ENCODE measurements at places on chromosomes 3 and 15.
A peak's percentile ranks its signal among the peaks of the same experiment; 100 is the strongest.

DNA sequence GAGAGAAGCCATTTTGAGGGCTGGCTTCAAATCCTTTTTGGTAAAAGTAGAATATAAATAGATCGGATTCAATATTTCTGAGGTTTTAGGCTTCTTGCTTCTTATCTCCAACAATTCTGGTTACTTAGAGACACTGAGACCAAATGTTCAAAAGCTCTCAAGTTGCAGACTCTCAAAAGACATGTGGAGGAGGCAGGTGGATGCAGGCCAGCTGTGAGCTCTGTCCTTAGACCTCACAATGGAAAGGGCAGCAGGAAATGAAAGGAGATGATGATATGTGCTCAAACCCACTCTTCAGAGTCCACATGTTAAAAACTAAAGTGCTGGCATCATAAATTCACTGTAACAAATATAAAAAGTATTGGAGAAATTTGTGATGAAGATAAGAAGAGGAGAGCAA, 424.9 kb upstream of the ALCAM start:
- DNase-seq: peak; percentile 22

GRCh38 chr15:36988947-36989346, 111.4 kb downstream of the MEIS2 start:
- no peak for DNase-seq

- DNase-seq: no peak
Observed at GRCh38 chr3:172700936-172701455, 9.9 kb downstream of the NCEH1 start.

DNA sequence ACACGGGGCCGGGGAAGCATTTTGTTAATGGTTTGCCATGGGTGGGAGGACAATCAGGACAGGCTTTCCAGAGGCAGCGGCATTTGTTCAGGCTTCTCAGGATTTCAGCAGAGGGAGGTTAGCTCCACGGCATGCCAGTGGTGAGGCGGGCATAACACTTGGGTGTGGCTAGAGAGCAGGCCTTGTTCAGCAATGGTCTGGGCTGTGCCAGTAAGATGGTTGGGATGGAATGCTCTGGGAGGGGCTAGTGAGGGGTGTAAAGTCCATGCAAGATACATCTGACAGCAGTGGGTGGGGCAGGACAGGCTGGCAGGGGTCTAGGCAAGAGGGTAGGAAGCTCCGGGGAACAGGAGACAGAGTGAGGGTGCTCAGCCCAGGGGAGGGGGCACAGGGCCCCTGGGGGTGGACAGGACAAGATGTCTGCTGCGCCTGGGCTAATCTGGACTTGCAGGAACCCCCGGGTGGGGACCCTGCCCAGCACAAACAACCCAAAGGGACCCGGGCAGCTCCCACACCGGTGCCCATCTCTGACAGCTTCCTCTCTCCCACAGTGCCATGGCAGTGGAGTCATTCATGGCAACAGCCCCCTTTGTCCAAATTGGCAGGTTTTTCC, 8.4 kb downstream of the TMEM43 start:
- DNase-seq: no peak

DNA sequence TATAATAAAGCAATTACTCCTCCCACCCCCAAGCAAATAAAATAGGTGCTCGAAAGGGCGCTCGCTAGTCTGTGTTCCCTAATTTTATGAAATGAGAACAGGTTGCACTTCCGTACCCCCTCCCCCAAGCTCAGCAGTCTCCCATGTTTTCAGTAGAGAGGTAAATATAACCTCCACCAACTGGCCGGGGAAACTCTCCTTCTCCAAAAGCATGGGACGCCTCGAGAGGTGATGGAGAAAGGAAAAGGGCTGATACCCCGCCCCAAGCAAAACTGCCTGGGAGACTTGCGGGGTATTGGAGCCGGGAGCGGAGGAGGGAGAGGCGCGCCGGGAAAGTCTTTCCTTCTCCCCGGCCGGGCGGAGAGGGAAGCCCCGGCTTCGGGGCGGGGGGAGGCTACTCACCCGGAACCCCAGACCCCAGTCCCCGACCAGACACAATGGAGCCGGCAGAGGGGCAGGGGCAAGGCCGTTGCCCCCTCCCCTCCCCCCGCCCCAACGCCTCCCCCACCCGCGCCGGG, 605 bp downstream of the DCUN1D1 start:
- DNase-seq: no peak

- no peak for DNase-seq
Observed at GRCh38 chr3:178001670-178002101, 534.5 kb upstream of the KCNMB2 start.

- DNase-seq: no peak
Observed at GRCh38 chr3:97991293-97991682, 19.1 kb upstream of the RIOX2 start.

- DNase-seq: no peak
Observed at GRCh38 chr15:67157521-67158252, 92.3 kb downstream of the SMAD3 start.

DNA sequence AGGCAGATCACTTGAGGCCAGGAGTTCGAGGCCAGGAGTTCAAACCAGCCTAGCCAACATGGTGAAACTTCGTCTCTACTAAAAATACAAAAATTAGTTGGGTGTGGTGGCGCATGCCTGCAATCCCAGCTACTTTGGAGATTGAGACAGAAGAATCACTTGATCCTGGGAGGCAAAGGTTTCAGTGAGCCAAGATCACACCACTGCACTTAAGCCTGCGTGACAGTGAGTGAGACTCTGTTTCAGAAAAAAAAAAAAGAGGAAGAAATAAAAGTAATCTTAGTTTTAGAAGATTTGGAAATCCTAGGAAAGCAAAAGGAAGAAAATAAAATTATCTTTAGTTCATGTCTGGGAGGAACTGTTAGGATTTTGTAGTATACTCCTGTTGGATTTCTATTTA, 77.2 kb downstream of the IL12A start:
- DNase-seq: no peak

DNA sequence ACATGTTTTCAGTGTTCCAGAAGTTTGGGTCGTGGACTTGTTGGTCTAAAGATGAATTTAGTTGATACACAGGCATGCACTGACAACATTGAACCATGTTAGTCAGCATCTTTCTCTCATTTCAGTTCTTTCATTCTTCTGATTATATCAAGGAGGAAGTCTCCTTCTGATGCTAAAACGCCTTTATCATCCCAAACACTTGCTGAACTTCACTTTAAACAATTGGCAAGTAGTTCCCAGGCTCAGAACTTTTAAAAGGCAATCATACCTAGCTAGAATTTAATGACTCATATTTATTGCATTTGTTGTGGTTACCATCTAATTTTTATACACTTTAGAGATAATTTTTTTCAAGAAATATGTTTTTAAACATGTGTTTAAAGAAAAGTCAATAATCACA, 15.9 kb downstream of the LMCD1 start:
- DNase-seq: no peak

DNA sequence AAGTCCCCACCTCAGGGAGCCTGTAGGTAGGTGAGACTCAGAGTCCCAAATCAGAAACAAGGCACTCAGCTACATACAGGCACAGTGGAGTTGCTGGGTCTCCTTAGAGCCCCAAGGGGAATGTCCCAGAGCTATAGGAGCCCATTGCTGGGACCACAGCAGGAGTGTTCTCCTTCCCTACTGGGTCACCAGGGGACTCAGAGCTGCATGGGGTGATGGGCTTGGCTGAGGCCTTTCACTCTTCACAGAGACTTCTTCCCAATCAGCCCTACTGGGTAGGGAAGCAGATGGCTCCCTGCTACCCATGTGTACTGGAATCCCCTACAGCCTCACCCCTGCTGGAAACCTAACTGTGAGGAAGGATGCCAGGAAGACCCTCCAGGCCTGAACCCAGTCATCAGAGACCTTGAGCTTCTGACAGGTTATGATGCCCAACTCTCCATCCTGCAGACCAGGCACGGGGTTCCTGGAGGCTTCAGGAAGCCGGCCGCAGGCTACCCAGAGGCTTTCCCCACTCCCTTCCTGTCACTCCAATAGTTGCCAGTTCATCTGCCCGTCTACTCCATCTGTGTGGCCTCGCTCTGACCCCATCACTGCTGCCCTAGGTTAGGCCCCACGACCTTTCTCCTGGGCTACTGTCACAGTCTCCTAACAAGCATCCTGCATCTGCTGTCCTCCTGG, 24.0 kb downstream of the RASGRF1 start:
- no peak for DNase-seq

DNA sequence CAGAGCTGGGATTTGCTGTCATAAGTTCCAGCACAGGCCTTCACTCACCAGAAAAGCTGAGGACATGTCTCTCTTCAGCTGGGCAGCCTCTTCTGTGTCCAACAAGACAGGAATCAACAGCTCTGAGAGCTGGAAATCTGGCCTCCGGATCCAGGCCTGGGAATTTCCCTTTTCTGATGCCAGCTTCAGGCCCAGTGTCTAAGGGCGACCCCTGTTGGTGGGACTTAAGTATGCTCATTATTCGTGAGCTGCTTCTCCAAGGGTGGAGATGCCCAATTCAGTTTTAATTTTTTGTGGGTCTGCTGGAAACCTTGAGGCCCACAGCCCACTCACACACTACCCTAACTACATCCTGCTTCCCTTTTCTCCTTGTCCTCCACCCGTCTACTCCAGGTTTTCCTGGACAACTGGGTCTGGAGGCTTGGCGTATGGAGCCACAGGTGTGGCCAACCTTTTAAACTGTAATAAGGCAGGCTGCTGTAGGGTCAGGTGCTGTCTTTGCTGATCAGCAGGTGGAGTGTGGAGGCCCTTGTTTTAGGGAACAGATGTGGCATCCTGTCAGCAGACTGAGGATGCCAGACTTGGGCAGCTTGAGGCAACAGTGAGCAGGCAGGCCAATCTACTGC, 2.6 kb upstream of the CEMIP start:
- peak; percentile 65 for DNase-seq

DNA sequence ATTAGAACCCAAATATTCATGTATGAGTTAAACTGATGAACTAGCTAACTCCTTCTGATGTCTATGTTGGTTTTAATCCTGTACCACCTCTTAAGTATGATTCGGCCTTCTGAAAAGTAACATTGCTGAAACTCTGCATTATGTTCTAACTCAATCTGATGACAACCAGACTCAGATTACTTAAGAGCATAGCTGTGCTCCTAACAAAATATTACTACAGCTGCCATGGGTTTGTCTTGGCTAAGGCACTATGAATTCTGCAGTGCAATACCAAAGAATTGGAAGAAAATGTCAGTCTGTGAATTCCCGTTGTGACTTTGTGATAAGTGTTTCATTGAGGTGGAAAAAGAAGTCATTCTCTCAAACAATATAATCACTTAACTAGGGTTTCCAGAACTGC, 224.4 kb downstream of the ZMAT3 start:
- no peak for DNase-seq

DNA sequence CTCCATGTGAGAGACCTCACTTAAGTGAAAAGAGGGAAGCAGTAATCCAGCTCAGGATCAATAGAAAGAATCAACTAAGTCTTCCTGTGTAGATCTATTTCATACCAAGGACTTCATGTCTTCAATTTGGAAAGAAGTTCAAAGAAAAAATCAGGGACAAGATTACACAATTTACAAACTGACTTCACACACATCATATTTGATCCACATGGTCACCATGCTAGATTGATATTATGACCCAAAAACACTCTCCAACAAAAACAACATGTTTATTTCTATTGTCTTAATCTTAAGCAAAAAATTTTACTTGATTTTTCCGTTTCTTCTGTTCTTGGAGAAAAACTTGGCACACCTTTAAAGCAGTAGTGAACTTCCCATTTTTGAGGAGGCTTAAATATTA, 76.3 kb downstream of the THBS1 start:
- no peak for DNase-seq

DNA sequence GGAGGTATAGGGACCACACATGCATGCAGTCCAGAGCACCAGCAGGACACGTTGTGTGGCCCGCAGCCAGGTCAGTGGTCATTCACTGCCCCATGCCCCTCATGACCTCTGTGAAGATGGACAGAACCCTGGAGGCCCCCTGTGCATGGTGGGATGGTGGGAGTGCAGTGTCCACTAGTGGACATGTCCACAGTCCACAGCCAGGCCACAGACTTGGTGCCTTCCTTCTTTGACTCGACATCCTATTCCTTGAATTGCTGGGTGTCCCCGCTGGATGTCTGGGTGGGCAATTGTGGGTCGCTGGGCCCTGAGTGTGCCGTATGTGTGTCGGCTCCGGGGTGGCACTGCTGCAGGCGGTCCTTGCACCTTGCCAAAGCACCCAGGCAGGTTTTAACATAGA, 35.7 kb downstream of the KLF15 start:
- no peak for DNase-seq

DNA sequence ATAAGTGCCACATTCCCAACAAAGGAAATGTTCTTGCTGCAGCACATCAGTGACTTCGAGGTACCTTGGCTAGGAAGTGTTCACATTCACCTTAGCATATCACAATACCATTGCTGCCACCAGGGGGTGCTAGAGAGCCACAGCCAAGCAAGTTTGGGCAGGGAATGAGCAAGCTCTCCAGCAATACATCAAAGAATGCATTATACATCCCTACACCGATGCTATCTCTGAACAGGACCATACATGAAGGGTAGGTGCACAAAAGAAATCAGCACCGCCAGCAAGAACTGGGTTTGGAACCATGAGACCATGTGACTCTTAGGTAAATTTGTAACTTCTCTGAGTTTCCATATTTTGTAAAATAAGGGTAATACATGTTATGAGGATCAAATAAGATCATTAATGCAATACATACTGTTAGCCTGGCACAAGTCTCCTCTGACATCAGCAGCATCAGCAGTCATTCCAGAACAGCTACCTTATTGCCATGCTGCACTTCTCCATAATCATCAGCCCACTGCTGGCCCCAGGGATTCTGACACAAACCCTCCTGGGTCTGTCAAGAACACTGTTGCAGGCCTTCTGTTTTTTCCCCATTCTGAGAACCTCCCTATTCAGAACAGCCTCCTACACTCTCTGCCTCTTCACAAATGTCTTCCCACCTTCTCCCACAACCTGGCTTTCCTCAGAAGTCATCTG, 37.5 kb downstream of the RYK start:
- DNase-seq: peak; percentile 34

- DNase-seq: no peak
Observed at GRCh38 chr3:194042927-194043326, 93.0 kb upstream of the HES1 start.

DNA sequence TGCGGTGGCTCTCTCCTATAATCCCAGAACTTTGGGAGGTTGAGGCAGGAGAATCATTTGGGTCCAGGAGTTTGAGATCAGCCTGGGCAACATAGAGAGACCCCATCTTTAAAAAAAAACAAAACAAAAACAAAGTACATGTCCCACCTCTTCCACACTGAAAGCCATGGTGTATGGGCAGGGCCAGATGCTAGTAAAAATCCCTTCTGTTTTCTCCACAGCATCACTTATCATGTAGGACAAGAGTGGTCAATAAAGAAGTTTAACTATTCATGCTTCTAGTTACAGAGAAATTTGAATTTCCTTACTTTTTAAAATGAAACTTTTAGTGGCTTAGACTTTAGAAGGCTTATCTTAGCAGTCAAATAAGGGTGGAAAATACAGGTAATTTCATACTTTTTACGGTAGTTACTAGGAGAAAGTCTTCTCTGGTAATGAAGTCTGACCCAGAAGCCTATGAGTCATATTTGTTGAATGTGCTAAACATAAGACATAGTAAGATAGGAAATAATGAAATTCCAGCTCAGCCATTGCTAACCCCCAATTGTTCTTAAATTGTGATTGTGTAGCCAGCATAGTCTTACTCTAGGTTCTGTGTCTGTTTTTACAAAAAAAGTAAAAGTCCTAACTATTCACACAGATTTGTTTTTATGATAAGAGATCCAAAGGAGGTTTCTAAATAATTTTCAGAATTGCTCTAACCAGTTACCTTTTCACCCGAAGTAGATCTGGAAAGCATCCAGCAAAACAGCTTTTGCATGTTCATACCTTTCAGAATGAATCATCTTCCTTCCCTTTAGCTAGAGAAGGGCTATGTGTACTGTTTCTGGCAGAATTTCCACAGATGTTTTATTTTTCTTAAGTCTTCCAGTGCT, 16.4 kb upstream of the ZNF609 start:
- DNase-seq: no peak

Data from SHP77 treated with DMSO at 0.1 percent for 48 hours (cell line).